Choroid plexus epithelial cell (primary cell): ENCODE measurements at places on chromosomes 1 and 21.

- DNase-seq: peak; percentile 32
These were observed 143.6 kb downstream of the GABPA start for GRCh38 chr21:25878344-25878743.

DNA sequence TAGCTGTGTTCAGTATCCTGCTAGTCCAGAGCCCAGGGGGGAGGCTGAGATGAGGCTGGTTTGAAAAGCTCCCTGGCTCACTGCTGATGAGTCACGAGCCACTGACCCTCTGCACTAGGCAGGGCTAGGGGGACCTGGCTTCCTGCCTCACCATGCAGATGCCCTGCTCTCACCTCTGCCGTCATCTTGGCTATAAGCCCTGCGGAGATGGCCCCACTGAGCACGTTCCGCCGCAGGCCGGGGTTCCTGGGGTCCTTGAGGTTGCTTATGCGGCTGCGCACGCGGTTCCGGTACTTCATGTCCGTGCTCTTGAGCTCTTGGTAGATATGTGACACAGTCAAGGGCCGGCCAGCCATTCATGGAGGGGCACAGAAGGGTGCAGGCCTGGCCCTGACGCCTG lies 24.1 kb upstream of the ZNF436 start:
- DNase-seq: peak; percentile 94

- DNase-seq: no peak
These were observed 27.8 kb upstream of the CCSAP start for GRCh38 chr1:229370601-229371021.

DNA sequence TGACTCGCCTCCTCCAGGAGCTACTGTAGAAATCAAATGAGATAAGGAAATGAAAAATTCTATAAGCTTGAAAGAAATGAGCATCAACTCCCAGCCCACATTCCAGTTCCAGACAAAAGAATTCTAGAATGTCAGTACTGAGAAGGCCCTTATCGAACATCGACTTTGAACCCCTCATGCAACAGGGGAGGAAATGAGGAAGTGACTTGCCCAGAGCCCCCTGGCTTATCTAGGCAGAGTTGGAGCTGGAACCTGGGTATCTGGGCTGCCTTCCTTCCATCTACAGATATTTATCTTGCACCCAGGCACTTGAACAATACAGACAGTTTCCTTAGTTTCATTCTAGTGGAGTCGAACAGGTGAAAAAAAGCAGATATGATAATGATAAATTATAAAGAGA lies 22.3 kb downstream of the MECR start:
- no peak for DNase-seq

- peak; percentile 33 for DNase-seq
These were observed 239.6 kb upstream of the ADAMTS5 start for GRCh38 chr21:27206368-27206982.
